ENCODE measurements at places on chromosomes 3 and 15.

- no peak for DNase-seq
These were observed 168.1 kb upstream of the SATB1 start for GRCh38 chr3:18593231-18593630.

DNA sequence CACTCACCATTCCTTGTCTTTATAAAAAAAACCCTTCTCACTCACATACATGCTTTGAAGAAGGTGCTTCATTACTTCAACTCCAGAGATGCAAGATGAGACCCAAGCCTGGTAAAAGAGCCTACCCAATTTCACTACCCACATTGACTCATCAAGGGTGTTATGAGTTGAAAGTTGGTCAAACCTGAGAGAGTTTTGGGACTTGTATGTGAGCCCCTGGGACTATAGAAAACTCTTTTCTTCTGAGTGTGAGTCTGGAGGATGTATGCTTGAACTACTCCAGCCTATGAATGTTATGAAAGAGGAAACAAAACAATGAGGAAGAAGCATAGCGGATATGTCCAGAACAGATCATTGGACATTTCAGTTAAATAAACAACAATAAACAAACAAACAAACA, 106.5 kb upstream of the SATB1 start:
- no peak for DNase-seq

GRCh38 chr3:169895072-169895471, 16.3 kb upstream of the SAMD7 start:
- no peak for DNase-seq

DNA sequence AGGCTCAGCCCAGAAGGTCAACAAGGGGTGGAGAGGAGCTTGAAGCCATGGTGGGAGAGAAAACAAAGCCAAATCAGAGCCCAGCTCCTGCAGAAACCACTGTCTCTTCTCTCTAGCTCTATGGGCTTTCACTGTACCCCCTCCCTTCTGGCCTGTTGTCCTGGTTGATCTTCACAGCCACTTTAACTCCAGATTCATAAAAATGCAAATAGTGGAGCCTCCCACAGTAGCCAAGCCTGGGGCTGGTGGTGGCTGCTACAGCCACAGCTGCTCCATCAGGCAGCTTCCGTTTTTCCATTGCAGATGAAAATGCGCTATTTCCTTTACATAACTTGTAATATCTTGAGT, 20.7 kb upstream of the CAV3 start:
- no peak for DNase-seq

DNA sequence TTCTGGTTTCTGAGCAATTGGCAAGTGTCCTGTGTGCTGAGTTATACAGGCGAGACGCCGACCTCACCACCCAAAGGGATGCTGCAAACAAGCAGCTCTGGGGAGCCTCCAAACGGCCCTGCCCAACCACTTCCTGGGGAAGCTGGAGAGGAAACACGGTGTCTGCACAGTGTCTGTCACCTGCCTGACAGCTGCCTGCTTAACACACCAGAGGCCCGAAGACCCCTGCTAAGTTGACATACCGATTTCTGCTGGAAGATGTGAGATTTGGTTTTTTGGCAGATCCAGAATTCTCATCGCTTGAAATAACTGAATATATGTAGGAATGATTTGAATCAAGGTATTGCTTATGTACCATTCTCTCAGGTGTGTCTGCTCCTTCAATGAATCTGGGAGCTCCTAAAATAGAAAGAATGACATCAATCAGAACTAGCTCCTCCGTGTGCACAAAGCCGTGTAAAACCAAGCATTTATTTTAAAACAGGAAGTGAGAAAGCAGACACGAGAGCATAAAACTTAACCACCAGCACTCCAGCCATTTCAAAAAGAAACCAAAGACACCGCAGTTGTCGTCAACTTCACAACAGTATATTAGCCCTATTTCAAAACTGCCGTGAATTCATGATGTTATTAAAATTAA, 27.2 kb downstream of the LRRC2 start:
- peak; percentile 37 for DNase-seq

DNA sequence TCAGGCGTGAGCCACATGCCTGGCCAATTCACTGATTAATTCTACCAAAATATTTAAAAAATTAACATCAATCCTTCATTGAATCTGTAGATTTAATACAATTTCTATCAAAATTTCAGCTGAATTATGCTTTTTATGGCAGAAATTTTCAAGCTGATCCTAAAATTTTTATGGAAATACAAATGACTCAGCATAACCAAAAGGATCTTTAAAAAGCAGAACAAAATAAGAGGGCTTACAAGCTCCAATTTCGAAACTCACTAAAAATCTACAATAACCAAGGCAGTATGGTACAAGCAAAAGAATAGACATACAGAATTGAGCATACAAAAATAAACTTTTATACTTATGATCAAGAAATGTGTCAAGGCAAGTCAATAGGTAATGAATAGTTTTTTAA, 180.4 kb upstream of the CTNNB1 start:
- DNase-seq = no peak

- no peak for DNase-seq
These were observed 1.3 kb downstream of the ALPK3 start for GRCh38 chr15:84818261-84819131.

- peak; percentile 67 for DNase-seq
These were observed 36.4 kb downstream of the FAM3D start for GRCh38 chr3:58630076-58630709.

- no peak for DNase-seq
These were observed 618.7 kb downstream of the EDEM1 start for GRCh38 chr3:5806192-5806591.

- DNase-seq = peak; percentile 55
These were observed 48.2 kb upstream of the PYDC2 start for GRCh38 chr3:191412759-191413158.

DNA sequence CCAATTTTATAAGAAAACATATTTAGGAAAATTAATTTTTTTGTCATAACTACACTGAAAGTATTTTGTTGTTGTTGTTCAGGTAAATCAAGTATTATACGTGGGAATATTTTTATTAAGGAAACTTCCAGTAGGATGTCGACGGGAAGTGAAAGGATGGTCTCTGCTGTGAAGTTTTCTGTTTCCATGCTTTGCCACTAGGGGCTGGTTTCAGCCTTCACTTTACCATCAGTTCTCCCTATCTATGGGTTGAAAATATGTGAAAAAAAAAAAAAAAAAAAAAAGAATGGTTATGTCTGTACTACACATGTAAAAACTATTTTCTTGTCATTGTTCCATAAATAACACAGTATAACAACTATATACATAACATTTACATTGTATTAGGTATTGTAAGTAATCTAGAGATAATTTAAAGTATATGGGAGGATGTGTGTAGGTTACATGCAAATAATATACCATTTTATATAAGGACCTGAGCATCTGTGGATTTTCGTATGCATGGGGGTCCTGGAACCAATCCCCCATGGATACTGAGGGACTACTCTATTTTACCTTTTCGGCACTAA, 136.7 kb downstream of the SMAD6 start:
- DNase-seq = peak; percentile 55

- DNase-seq = no peak
These were observed 80.3 kb downstream of the PEX5L start for GRCh38 chr3:179956416-179956830.

DNA sequence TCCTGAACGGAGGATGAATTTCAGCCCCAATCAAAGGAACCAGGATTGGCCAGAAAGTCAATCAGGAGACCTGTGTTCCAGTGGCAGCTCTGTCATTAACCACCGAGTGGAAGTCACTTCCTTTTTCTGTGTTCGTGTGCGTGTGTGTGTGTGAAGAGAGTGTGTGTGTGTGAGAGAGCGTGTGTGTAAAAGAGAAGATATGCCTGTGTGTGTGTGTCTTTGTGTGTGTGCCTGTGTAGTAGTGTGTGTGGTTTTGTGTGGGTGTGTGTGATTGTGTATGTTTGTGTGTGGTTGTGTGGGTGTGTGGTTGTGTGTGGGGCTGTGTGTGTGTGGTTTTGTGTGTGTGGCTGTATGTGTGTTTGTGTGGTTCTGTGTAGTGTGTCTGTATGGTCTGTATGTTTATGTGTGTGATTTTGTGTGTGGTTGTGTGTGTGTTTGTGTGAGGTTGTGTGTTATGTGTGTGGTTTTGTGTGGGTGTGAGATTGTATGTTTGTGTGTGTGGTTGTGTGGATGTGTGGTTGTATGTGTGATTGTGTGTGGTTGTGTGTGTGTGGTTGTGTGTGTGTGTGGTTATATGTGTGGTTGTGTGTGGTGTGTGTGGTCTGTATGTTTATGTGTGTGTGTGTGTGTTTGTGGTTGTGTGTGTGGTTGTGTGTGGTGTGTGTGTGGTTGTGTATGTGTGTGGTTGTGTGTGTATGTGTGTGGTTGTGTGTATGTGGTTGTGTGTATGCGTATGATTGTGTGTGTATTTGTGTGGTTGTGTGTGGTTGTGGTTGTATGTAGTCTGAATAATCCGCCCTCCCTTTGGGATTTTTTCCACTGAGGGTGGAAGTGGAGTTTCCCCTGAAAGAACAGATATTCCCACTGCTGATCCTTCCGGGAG, 314.4 kb downstream of the SHQ1 start:
- no peak for DNase-seq

DNA sequence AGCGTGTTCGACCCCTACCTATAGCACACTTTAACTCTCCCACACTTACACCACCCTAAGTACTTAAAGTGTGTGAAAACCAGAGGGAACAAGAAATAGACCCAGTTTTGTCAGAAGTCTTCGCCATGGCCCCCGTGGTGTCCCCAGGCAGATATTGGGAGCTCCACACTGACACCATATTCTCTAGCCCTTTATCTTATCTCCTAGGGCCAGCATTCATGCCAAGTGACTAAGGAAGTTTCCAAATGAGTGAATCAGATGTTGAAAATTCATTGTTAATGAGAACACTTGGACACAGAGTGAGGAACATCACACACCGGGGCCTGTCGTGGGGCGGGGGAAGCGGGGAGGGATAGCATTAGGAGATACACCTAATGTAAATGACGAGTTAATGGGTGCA, 31.8 kb downstream of the P3H2 start:
- DNase-seq = no peak

GRCh38 chr15:51403072-51403878, 61.8 kb downstream of the GLDN start:
- peak; percentile 50 for DNase-seq

DNA sequence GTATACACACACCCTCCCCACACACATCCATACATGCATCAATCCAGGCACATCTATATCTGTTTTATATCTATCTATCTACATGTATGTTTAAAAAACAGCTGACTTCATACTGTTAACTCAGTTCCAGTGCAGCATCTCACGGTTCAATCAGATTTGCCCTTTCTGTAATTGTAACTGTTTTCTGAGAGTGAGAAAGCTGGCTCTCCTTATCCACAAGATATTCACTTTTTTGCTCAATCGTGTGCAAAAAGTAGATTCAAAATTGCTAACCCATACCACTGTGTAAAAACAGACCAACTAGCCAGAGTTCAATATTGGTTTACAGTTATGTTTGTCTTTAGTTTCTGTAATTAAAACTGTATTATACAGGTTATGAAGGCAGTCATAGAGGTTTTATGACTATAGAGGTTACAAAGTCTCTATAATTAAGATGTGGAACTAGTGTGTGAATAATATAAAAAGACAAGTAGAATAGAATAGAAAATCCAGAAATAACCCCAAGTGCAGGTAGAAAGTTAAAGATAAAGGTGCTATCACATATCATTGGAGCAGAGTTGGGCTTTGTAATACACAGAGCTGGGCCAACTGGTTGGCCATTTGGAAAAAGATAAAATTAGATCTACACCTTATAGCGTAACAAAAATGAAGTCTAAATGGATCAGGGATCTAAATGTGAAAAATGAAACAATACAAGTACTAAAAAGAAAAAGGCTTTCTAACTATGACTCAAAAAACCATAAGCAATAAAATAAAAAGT, 20.1 kb upstream of the MCF2L2 start:
- DNase-seq = no peak

DNA sequence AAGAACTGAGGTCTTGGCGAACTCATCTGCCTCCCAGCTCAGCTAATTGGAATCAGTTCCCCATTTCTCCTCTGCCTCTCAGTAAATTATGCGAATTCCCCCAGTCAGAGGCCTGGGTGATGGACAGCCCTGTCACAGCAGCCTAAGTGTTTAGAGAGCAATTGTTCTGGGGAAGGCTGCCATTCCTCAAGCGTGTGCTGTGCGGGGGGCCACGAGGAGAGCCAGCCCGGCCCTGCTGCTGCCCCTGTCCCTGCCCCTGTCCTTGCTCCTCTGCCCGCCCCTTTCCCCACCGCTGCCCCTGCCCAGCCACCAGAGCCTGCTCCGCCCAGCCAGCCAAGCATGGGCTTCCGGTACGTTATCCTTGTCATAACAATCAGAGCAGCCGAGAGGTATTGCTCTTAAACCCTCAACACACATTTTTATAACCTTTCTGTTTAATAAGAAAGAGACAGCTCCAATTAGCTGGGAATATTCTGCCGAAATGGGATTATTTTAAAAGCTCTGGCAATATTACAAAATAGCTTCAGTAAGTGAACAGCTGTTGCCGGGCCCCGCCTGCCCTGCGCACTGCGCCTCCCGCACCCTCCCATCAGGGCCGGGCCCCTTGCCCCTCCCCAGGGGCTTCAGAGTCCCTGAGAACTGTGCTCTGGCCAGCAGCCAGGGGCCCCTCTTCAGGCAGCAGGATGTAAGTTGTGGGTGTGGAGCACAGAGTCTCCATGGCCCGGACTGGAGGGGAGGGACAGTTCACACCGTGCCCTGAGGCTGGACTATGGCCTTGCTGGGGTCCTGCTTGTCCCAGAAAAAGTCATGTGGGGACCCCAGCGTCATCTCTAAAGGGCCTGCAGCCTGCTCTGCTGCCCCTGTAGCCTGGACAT, 12.4 kb upstream of the CACNA2D2 start:
- DNase-seq = no peak

DNA sequence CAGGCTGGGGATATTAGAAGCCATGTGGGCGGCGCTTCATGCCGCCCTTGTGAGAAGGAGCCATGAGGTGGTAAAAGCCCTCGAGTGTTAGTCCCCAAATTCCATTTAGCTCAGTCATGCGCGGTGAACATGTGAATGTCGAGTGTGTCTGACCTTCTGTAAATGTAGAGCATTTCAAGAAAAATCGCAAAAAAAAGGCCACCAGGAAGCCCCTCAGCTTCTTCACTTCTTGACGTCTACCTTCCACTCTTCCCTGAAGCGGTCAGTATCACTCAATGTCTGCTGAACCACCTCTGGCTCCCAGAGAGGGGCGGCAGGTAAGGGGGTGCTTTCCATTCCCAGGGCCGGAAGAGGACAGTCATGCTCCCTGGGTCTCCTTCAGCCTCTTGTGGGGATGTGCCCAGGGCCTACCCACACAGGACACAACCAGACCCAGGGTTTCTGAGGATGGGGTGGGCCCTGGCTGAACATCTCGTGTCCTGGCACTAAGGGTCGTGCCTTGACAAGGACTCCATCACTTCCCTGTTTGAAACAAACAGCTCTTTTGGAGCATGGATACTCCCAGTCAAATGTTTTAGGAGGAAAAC, 274.9 kb downstream of the FAM43A start:
- no peak for DNase-seq

- DNase-seq = peak; percentile 12
These were observed 39.0 kb downstream of the TAMM41 start for GRCh38 chr3:11807686-11808085.

DNA sequence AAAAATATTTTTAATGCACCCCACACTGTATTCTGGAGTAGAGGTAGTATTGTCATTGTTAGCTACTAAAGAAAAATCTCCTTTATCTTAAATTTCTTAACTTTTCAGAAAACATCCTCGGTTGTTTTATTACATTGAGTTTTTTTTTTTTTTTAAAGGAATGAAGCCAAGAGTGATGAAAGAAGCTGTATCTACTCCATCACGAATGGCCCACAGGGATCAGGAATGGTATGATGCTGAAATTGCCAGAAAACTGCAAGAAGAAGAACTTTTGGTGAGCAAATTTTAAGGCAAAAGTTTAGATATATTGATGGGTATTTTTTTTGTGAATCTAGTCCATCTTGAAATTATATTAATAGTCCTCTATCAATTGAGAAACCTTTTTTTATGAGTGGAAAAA, 49.7 kb upstream of the UTS2B start:
- no peak for DNase-seq

Measured in AG08396 (cell line).